Stimulated activated CD4-positive, alpha-beta T cell treated with anti-CD3 and anti-CD28 coated beads, Interleukin-1b, Interleukin-23, amount 100 ng/mL, for 24 hours (primary cell): ENCODE measurements at places on chromosomes 2 and 18.
A peak's percentile ranks its signal among the peaks of the same experiment; 100 is the strongest.

GRCh38 chr2:55047677-55048299 lies 2.5 kb downstream of the RTN4 start:
- no peak for DNase-seq

DNA sequence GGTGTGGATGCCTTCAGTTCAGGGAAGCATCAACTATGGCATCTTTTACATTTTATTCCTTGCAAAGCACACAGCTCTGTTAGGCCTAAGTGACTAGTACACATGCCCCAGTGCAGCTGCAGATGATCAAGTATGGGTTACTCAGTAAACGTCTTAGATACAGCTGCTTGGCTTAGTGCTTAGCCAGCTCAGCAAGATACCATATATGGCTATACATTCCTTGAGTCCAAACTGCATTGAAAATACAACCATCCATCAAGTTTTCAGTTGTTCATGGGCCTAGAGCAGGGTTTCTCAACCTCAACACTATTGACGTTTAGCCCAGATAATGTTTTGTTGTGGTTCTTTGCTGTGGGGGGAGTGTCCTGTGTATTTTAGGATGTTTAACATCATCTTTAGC lies 769.9 kb downstream of the TSN start:
- DNase-seq = no peak

DNA sequence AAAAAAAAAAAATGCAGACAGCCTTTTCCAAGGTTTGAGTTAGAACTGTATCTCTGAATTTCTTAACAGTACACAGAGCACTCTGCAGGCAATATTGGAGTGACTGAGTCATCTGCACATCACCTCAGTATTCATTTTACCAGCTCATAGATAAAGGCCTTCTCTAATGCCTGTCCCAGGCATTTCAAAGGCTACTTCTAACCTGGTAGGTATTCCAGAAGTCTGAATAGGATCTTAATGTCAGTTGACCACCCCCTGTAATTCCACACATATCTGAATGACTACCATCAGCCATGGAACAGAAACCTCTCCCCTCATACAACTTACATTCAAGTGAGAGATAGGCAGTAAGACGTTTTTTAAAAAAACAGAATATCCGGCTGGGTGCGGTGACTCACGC lies 9.0 kb downstream of the METTL21A start:
- DNase-seq = no peak

GRCh38 chr2:15359716-15360531 lies 201.2 kb downstream of the NBAS start:
- no peak for DNase-seq

DNA sequence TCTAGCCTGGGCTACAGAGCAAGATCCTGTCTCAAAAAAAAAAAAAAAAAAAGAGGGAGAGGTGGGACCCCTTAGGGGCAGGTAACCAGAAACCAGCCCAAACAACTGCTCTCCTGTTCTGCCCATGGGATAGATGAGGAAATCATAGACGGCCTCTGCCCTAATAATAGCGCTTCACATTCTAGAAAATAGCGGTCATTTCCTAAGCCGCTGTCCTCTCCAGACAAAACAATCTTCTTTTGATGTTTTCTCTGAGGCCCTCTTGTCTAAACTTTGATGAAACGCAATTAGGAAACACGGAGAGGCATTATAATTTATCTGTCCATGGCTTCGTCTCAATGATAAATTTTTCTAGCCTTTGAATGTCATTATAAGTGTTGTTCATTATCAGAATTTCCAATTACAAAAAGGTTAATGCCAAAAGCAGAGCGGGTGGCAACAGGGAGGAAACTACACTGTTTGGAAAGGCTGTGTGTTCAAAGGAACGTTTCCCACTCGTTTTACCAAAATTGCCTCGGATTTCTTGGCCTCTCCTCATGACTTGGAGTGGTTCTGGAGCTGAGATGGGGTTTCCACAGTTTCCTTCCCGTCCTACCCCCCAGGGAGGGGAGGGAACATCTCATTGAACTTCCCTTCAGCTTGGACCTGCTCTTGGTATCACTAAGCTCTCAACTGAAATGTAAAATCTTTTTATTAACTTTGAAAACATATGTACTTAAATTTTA lies 151.6 kb upstream of the ZNF236 start:
- no peak for DNase-seq

DNA sequence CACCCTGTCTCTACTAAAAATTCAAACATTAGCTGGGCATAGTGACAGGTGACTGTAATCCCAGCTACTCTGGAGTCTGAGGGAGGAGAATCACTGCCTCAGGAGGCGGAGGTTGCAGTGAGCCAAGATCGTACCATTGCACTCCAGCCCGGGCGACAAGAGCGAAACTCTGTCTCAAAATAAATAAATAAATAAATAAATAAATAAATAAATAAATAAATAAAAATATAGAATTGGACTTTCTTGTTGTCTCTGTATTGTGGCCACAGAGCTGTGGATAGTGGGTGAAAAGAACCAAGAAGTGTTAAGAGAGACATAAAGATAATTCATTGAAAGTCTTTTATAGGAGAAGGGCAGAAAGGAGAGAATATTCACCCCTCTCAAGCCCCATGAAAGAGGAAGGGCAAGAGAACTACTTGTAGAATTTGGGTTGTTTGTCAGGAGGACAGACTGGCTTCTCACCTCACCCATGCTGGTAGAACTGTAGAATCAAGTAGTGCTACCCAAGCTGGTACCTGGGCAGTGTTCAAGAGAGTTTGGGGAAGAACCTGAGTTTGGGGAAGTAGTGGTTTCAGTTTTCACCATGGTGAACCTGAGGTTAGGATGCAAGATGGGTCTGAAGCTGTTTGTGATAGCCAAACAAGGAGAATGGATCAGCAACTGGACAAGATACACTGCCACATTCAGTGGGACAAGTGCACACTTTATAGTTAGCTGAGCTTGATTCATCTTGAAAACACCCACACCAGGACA lies 256.5 kb downstream of the CD226 start:
- no peak for DNase-seq

GRCh38 chr2:203077451-203077850 lies 62.8 kb downstream of the NBEAL1 start:
- DNase-seq = no peak

DNA sequence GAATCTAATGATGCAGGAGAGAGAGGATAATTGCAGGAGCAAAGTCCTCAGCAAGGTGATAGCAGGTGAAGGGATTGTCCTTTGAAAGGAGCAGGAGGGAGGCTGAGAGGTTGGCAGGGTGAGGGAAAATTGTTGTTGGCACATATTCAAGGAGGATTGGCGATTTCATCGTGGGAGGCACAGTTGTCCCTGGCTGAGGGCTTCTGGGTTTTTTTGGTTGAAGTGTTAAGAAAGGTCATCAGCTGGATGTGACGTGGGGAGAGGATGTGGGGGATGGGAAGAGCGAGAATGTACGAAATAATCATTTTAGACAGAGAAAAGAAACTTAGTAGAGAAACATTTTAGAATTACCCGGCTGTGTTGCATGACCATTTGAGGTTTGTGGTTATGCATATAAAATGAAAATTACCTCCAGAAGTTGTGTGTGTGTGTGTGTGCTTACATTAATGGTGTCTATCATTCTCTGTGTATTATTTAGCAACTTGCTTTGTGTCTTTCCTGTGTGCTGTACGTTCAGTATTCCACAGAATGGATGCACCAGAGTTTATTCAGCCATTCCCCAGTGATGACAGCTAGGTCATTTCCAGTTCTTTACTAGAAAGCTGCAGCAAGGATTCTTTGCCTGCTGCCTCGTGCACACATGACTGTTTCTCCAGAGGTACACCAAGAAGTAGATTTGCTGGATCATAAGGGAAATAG lies 67.6 kb downstream of the SDC1 start:
- no peak for DNase-seq

DNA sequence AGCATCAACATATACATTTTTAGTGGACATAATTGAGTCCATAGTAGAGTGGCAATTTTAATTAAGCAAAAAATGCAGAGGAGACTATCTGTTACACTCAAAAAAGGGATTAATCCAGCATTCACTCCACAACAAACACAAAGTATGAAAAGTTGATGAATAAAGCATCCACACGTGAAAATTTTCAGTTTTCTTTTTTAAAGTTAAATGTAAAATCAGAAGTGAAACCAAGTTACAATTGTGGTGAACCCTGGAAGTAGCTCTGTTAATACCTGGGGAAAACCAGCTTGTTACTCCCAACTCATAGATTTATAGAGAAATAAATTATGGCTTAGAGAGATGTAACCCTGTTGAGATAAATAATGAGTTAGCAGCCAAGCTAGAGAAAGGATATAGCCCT lies 807.8 kb downstream of the TRIB2 start:
- DNase-seq = no peak

DNA sequence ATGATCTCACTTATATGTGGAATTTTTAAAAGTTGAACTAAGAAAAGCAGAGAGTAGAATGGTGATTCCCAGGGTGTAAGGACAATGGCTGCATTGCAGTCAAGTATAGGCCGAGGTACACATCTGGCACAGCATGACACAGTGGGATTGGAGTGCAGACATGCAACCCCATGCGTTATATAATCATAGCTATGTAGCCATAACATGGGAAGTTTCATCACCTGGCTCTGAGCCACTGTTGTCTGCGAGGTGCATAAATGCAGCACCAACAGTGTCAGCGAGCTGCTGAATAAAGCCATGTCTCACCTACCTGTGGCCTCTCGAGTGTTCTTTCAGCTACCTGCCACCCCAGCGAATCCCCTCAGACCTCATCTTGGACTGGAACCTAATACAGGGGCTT lies 61.7 kb downstream of the CDC42EP3 start:
- DNase-seq = no peak

DNA sequence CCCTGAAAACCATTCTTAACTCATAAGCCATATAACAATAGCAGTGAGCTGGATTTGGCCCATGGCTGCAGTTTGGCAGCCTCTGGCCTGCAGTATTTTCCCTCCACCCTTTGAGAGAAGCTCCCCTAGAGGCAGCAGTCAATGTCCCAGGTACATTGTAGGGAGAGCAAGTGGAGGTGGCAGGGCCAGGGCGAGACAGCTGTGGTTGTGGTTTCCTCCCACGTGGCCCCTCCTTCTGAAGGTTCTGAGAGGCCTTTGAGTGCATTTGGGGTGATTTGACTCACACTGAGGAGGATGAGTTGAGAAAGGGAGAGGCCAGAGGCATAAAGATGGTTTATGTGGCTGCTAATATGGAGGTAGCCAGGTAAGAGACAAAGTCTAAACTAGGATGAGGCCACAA lies 45.5 kb upstream of the LDAH start:
- peak; percentile 9 for DNase-seq

- DNase-seq = no peak
These were observed 114.0 kb downstream of the NEDD4L start for GRCh38 chr18:58158008-58158407.

DNA sequence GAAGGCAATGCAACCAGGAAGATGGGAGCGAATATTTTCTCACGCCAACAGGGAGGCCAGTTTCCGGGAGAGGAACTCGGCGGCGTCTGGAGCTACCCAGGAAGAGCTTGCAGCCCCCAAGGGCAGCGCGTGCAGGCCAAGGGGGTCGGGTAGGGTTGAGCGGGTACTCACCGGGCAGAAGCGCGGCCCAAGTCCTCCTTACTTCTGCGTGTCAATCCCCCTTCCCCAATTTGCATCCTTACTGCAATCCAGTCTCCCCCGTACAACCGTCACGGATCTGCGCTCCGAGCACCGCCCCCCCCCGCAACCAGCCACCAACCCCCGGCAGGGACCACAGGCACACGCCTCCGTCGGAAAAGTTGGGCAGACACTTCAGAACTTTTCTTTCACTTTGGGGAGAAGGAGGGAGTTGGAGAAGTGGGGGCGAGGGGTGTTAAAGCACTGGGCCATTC lies 1.3 kb downstream of the ATP8B1 start:
- DNase-seq = no peak

DNA sequence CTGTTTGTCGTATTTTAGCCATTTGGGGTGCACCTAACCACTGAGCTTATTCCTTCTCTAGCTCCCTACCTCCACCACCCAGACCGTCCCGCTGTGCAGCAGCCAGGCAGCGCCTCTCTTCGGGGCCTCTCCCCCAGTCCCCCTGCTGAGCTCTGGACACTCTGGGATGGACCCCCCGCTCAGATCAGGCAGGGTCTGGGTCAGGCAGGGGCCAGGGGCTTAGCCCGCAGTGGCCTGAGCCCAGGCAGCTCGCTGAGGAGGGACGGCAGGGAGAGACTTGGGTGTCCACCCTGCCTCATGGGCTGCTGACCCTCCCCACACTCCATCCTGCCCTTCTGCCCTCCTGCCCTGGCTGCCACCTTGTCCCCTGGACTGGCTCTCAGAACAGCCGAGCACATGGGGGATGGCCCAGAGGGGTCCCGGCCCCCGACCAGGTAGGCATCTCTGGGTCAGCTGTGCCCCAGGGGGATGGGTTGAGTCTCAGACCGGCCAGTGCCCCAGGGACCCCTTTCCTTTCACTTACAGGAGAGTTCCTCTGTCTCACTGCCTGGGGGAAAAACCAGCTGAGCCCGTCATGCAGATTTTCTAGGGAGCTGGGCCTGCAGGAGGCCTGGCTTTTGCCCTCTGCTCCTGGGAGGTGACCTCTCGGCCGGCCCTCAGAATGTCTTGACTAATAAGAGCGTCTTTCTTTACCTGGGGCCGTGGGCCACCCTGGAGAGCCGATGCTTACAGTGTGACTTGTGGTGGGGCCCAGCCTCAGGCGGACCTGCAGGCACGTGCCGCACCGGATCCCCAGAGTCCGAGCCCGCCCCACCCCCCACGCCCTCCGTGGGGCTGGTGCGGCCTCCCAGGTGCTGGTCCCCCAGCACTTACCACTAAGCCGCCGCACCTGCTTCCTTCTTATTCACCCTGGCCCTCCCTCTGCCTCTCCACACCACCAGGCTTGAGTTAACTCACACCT lies 22.8 kb upstream of the PXDN start:
- DNase-seq = no peak

DNA sequence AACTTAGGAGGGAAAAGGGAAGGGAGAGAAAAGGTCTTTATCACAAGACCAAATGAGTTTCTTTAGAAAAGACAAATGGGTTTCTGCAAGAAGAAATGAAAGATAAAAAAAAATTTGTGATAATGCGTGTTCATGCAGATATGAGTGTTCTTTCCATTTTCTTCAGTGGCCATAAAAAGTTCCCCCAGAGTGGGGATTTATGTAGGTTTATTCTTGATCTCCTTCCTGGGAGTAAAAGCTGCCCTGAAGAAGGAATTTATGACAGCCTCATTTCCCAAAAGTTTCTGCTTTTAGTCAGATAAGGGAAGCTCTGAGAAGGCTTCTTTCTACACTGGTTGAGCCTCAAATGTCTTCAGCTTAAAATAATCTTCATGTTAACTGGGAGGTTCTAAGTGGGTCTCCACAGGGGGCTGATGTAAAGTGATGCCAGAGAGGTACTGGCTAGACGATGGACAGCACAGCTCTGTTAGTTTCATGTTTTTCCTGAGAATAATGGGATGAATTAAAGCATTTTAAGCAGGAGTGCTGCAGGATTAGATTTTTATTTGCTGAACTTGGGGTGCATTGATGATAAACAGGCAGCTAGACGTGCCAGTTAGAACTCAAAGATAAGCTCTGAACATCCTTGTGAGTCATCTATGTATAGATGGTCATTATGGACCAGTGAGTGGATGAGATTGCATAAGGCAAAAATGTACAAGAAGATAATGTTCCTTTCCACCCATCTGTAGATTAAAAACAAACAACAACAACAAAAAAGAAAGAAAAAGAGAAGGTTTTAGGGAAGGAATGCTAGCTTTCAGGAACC lies 99.4 kb upstream of the MSH2 start:
- DNase-seq = no peak
